ENCODE measurements at places on chromosomes 11 and 22.

- DNase-seq: no peak
Measured at GRCh38 chr11:488062-488461, 19.0 kb downstream of the RNH1 start.

DNA sequence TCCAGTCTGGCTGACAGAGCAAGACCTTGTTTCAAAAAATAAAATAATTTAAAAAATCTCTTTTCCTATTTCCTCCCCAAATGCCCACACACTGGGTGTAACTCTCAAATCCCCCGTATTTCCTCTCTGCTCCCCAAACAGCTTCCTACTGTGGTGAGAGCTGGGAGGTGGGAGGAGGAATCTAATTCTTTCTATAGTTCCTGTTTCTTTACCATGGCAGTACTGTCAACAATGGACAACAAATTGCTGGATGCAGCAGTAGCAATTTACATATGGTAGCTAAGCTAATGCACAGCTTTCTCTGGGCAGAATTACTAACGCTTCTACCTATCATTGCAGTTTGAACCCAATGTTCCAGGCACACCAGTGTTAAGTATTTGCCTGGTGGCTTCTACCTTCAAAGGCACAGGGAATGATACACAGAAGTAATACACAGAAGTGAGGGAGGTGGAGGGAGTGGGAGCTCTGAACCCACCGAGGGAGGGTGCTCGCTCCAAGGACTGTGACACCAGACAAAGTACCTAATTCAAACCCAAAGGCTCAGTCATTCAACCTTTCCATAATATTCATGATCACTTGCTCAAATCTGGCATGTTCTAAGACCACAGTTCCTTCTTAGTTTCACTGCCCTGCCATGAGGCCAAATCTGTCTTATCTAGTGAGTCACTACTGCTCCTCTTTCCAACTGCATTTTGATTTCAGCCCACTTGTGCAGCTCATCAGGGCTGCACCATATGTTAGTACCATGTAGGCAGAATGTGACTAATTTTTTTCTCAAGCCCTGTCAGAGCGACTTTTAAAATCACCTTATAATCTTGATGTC is 37.9 kb downstream of the CELF1 start:
- peak; percentile 54 for DNase-seq

DNA sequence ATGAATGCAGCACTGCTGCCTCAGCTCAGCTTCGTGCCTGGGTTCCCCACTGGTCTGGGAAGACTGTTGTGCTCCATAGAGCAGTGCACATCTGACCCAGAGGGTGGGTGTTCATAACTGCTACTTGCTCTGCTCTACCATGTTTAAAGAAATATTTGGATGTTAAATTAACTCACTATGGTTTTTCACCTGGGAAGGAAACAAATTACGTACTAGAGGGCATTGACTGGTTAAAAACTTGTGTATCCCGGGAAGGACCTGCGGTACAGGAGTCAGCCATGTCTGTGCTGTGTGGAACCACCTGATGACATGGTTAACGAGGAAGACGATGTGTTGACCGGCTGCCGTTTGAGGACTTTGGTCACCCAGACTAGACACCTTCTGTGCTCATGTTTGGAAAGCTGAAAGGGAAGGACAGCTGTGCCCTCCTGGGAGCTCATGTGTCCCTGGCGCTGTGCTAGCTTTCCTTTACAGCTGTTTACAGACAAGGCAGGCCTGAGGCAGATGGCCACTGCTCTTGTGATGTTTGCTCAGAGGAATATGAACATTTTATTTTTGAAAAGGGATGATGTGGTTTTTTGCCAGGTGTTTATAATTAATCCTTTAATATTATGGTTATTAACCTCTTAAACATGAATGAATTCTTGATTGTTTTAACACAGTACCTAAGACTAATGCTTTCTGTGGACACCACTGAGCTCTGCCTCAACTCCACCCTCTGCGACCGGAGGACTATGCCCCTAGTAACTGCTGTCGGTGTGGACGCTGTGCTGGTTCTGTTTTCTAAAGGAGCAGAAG is 14.3 kb upstream of the AIFM3 start:
- no peak for DNase-seq

- DNase-seq: no peak
Measured at GRCh38 chr11:47288066-47288465, 18.1 kb downstream of the MADD start.

DNA sequence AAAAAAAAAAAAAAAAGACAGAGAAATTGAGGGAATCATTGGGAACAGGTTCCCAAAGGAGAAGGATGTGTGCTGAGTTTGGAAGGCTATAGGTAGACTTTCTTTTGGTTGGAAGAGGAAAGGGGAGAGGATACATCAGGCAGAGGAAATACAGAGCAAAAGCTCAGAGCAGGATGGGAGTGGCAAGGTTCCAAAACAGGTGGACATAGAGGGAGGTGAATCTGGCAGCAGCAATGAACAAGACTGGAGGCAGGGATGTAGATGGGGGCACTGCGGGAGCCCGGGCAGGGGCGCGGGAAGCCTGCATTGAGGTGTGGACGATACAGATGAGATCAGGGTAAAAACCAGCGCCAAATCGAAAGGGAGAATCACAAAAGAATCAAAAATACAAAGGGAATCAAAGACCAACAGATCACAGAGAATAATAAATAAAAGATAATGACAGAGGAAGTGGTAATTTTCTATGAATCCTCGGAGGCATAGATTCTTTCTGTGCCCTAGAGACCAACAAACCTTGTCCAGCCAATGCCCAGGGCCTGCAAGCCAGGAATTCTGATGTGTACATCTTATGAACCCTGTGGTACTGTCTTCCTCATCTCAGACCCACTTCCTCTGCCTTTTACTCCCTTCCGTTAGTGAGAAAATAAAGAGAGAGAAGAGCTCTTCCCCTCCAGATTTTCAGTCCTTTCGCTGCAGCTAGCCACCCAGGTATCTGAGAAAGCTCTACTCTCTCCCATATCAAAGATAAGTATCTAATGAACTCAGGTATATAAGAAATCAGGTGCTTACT is 70.3 kb downstream of the SLC1A2 start:
- no peak for DNase-seq

- DNase-seq: no peak
Measured at GRCh38 chr11:125587480-125587879, 5.2 kb upstream of the STT3A start.

GRCh38 chr11:95296621-95297025 is 65.6 kb upstream of the SESN3 start:
- no peak for DNase-seq

GRCh38 chr11:2202900-2203439 is 31.4 kb upstream of the TH start:
- DNase-seq: no peak

GRCh38 chr11:128701086-128701485 is 7.2 kb downstream of the FLI1 start:
- DNase-seq: no peak

- DNase-seq: no peak
Measured at GRCh38 chr22:46545086-46545792, 7.8 kb upstream of the CELSR1 start.

DNA sequence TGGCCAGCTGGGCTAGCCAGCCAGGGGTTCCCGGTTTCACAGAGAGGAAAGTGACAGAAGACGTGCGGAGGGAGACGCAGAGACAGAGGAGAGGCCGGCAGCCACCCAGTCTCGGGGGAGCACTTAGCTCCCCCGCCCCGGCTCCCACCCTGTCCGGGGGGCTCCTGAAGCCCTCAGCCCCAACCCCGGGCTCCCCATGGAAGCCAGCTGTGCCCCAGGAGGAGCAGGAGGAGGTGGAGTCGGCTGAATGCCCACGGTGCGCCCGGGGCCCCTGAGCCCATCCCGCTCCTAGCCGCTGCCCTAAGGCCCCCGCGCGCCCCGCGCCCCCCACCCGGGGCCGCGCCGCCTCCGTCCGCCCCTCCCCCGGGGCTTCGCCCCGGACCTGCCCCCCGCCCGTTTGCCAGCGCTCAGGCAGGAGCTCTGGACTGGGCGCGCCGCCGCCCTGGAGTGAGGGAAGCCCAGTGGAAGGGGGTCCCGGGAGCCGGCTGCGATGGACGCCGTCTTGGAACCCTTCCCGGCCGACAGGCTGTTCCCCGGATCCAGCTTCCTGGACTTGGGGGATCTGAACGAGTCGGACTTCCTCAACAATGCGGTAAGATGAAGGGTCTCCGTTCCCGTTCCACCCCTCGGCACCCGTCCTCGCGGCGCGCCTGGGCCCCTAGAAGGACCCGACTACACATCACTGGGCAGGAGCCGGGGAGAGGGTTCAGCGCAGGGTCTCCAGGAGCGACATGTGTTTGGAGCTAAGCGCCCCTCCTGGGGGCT is at the start of gene CREB3L1:
TSS of gene CREB3L1 (plus strand) at position 41 of the 765 bp plus-strand sequence. CDS start at position 491, 450 bp downstream.
- no peak for DNase-seq

DNA sequence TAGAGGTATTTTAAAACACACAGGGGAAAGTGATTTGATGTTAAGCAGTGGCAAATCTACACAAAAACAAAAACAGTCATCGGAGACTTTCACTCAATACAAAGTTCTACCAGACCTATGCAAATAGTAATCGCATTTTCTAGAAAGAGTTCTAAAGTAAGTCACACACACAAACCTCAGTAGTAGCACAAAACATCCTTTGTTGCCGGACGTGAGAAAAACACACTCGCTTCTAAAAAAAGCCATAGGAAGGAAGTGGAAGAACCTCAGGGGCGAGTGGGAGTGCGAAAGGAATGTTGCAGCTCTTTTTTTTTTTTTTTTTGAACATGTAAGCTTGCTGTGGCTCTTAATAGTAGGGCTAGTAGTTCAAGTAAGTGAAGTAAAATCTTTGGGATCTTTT is 88.9 kb downstream of the MAML2 start:
- no peak for DNase-seq

GRCh38 chr22:43308060-43308830 is 34.9 kb downstream of the SCUBE1 start:
- no peak for DNase-seq

DNA sequence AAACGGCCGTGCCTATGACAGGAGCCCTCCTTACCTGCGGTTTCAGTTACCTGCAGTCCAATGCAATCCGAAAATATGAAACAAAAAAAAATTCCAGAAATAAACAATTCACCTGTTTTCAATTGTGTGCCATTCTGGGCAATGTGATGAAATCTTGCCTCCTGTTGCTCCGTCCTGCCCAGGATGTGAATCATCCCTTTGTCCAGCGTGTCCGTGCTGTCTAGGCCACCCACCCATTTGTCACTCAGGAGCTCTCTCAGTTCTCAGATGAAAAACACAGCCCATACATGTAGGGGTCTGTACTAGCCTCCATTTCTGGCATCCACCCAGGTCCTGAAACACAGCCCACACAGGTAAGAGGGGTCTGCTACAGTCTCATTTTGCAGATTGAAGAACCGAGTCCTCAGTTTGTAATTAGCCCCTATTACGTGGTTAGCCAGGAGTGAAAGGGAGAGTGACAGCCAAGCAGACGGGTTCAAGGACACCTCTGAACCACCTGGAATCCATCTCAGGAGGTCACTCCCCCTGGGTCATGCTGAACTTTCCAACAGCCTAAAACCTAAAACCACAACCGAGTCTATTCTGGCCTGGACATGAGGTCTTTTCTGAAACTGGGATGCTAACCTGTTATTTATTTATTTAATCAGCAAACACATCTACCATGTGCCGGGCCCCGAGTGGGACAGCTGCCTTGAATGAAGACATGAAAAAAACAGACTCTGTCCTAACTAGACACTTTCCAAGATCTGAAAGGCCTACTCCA is 317.2 kb downstream of the SHANK2 start:
- no peak for DNase-seq

DNA sequence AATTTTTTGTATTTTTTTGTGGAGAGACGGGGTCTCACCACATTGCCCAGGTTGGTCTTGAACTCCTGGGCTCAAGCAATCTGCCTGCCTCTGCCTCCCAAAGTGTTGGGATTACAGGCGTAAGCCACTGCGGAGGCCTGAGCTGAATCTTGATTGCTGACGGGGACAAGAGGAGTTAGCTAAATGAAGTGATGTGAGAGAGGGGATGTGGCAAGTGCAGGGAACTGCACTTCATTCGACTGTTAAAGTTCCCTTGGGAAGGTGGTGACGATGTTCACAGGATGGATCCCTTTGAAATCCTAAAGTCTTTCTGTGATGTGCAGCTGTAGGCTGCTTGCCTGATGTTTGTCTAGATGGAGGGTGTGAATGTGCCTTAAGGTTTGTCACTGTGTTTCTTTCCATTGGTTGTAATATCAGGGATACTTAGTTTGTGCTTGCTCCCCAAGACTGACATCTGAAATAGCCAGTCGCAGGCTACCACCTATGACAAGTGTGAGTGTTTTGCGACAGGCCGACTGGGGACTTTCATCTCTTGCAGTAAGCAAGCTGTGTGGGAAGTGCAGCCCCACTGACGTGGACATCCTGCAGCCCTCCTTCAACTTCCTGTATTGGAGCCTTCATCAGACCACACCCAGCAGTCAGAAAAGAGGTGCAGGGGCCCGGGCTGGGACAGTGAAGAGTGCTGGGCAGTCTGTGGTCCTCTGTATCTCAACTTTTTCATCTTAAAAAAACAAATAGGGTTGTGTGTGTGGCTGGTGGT is 19.6 kb upstream of the CCDC134 start:
- DNase-seq: peak; percentile 83

GRCh38 chr11:61685617-61685967 is 5.4 kb downstream of the DAGLA start:
- no peak for DNase-seq

GRCh38 chr11:71452199-71453036 is 585 bp upstream of the NADSYN1 start:
- peak; percentile 67 for DNase-seq

DNA sequence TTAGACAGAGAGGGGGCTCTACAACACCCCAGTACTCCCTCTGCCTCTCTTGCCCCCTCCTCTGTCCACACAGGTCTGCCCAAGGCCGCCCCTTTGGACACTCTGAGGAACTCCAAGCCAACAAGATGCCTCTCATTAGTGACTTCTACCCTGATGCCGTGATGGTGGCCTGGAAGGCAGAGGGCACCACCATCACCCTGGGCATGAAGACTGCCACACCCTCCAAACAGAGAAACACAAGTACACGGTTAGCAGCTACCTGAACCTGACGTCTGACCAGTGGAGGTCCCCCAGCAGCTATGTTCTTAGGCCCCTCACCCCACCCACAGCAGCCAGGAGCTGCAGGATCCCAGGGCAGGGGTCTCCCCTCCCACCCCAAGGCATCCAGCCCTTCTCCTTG is 125.1 kb downstream of the MED15 start:
- DNase-seq: no peak

- no peak for DNase-seq
Measured at GRCh38 chr11:96278039-96278897, 64.7 kb downstream of the MAML2 start.

GRCh38 chr11:66727282-66728037 is 1.6 kb downstream of the SPTBN2 start:
- DNase-seq: peak; percentile 49

- DNase-seq: no peak
Measured at GRCh38 chr22:42959576-42960509, 55.1 kb downstream of the PACSIN2 start.

Measured in activated T-cell treated with anti-CD3 and anti-CD28 coated beads, Interleukin-2, amount 50 U/mL, for 24 hours (primary cell).